ENCODE measurements at places on chromosomes 5 and 9. TPM values are rescaled to one million over a fixed set of nuclear protein-coding genes. Genes with fewer than 3 reads are reported as not detected.
A peak's percentile ranks its signal among the peaks of the same experiment; 100 is the strongest.

SOWAHA gene
- total RNA-seq = not detected

- no peak overlapping the region for H3K27ac ChIP-seq
- DNase-seq = peak; percentile 47
- H3K4me3 ChIP-seq = no peak overlapping the region
- H3K4me1 ChIP-seq = peaks cover 34% of the 10 kb centered on the region
- no peaks in the 10 kb centered on the region for H3K36me3 ChIP-seq
Measured at GRCh38 chr5:36414869-36415282, 113.2 kb upstream of the RANBP3L start.

DNA sequence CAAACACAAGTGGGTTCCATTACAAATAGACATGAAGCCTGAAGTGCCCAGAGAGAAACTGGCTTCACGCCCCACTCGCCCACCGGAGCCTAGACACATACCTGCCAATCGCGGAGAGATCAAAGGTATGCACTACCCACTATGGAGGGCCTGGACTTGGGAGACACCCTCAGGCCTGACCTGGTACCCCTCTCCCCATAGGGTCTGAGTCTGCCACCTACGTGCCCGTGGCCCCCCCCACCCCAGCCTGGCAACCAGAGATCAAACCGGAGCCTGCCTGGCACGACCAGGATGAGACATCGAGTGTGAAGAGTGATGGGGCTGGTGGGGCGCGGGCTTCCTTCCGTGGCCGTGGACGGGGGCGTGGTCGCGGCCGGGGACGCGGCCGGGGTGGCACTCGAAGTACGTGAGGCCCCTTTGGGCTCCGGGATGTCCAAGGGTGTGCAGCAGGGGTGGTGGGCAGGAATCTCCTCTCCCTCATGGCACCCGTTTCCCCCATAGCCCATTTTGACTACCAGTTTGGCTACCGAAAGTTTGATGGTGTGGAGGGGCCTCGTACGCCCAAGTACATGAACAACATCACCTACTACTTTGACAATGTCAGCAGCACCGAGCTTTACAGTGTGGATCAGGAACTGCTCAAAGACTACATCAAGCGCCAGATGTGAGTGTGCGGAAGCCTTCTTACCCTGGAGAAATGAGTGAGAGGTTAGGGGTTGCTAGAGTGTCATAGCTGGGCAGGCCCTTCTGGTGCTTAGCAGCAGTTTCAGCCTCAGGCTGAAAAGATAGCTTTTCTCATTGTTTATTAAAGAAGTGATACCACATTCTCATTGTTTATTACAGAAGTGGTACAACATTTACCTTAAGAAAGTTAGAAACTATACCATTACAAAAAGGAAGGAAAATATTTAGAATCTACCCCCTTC, 38.7 kb downstream of the LARP1 start:
- peak overlapping the region; percentile 14 for H3K4me3 ChIP-seq
- DNase-seq = no peak
- H3K4me1 ChIP-seq = peaks cover 6% of the 10 kb centered on the region
- no peaks in the 10 kb centered on the region for H3K27me3 ChIP-seq
- no peak overlapping the region for H3K27ac ChIP-seq

DNA sequence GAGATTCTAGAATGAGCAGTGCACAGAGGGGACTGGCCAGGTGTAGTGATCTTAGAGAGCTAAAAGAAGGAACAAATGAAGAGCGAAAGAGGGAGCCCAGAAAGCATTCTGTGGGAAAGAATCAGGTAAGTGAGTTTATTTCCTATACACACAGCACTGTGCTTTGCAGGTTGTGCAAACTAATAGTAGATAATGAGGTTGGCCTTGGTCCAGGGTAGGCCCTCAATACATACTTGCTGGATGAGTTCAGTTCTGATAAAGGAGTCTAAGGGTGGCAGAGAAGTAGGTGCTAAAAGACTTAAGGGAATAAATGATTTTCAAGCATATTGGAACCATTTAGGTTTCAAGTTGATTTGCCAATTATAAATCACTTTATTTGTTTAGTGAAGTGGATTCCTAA, 122.0 kb downstream of the NPR3 start:
- no peaks in the 10 kb centered on the region for H3K36me3 ChIP-seq
- no peak overlapping the region for H3K4me3 ChIP-seq
- DNase-seq = no peak
- no peaks in the 10 kb centered on the region for H3K27me3 ChIP-seq
- H3K27ac ChIP-seq = no peak overlapping the region

SLC9A3 gene
- 0.95 TPM for total RNA-seq
